ENCODE measurements at places on chromosomes 16 and 17.

GRCh38 chr16:85176541-85177447, 64.5 kb upstream of the CIBAR2 start:
- DNase-seq = no peak

GRCh38 chr16:75821117-75821516, 94.8 kb upstream of the CPHXL start:
- DNase-seq = no peak

DNA sequence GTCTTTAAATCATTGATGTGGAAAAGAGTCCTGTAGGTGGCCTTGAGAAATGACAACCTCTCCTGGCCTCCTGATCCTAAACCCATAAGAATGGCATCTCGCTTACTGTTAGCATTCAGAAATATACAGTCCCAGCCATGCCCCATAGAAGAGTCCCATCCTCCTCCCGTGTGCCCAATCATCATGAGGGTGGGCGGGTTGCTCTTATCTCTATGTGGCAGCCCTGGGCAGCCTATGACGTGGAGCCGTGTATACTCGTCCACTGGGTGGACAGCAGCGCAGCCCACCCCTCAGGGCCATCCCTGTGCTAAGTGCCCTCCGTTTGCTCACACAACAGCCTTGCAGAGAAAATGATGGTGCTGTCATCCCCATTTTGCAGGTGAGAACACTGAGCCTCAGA, 105.3 kb downstream of the AMFR start:
- no peak for DNase-seq

- no peak for DNase-seq
Measured at GRCh38 chr17:56543280-56543679, 50.2 kb upstream of the NOG start.

Data from NCI-H774 (cell line).